CD4-positive, CD25-positive, alpha-beta regulatory T cell (primary cell): ENCODE measurements at places on chromosomes 11 and 22. TPM values are rescaled to one million over a fixed set of nuclear protein-coding genes. Genes with fewer than 3 reads are reported as not detected.
A peak's percentile ranks its signal among the peaks of the same experiment; 100 is the strongest.

The GLB1L3 gene
- 2.0 TPM for total RNA-seq

The PLAAT3 gene
- 5.8 TPM for total RNA-seq

The PLAAT2 gene
- total RNA-seq: not detected

The FAT3 gene
- total RNA-seq: not detected

The CALCA gene
- not detected for total RNA-seq

The OR52I2 gene
- not detected for total RNA-seq

The MRGPRF gene
- total RNA-seq: not detected

GRCh38 chr22:47111626-47112581 lies 349.5 kb downstream of the TBC1D22A start:
- no peak overlapping the region for H3K4me3 ChIP-seq
- DNase-seq: no peak
- no peaks in the 10 kb centered on the region for H3K27me3 ChIP-seq
- H3K36me3 ChIP-seq: peaks cover 18% of the 10 kb centered on the region
- no peaks in the 10 kb centered on the region for H3K4me1 ChIP-seq

- H3K4me1 ChIP-seq: no peaks in the 10 kb centered on the region
- DNase-seq: no peak
- H3K4me3 ChIP-seq: no peak overlapping the region
- no peaks in the 10 kb centered on the region for H3K36me3 ChIP-seq
- no peak overlapping the region for H3K27ac ChIP-seq
Observed at GRCh38 chr11:45444796-45445195, 158.7 kb upstream of the SYT13 start.

DNA sequence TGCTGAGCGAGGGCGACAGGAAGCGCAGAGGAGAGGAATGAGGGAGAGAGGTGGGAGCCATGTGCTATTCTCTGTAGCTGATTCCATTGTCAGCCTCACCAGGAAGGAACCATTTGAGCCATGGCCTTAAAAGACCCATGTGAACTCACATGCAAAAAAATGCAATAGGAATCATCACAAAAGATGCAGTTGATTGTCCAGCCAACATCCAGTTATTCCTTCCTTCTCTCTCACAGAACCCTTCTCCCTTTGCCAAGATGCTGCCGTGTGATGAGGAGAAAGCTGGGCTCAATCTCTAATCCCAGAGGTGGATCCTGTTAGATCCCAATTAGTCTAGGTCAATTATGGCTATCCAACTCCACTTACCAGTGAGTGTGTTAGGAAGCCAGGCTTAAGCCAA lies 58.2 kb upstream of the RRAS2 start:
- no peaks in the 10 kb centered on the region for H3K27me3 ChIP-seq
- DNase-seq: no peak
- H3K4me3 ChIP-seq: no peak overlapping the region
- H3K4me1 ChIP-seq: peaks cover 20% of the 10 kb centered on the region
- no peaks in the 10 kb centered on the region for H3K36me3 ChIP-seq

DNA sequence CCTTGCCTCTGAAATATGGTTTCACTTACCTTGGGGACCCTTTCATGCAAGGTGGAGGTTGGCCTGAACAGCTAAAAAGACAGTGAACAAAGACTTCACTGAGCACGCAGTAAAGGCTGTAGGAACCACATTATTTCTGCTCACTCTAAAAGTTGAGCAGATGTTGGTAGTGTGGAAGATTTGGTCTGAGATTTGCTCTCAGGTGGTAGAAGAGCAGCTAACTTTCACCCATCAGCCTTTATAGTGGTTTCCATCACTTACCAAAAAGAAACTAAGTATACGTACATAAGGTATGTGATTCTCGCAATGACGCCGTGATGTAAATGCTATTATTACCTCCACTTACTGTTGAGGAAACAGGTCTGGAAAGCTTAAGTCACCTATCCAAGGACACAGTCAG lies 47.3 kb downstream of the PRR5L start:
- DNase-seq: no peak
- no peaks in the 10 kb centered on the region for H3K36me3 ChIP-seq
- peaks cover 5% of the 10 kb centered on the region for H3K27me3 ChIP-seq
- no peaks in the 10 kb centered on the region for H3K4me1 ChIP-seq

GRCh38 chr11:23919455-23919854 lies 577.4 kb upstream of the LUZP2 start:
- no peak overlapping the region for H3K27ac ChIP-seq
- H3K4me1 ChIP-seq: no peaks in the 10 kb centered on the region
- H3K36me3 ChIP-seq: no peaks in the 10 kb centered on the region
- DNase-seq: no peak
- H3K27me3 ChIP-seq: no peaks in the 10 kb centered on the region
- H3K4me3 ChIP-seq: no peak overlapping the region

DNA sequence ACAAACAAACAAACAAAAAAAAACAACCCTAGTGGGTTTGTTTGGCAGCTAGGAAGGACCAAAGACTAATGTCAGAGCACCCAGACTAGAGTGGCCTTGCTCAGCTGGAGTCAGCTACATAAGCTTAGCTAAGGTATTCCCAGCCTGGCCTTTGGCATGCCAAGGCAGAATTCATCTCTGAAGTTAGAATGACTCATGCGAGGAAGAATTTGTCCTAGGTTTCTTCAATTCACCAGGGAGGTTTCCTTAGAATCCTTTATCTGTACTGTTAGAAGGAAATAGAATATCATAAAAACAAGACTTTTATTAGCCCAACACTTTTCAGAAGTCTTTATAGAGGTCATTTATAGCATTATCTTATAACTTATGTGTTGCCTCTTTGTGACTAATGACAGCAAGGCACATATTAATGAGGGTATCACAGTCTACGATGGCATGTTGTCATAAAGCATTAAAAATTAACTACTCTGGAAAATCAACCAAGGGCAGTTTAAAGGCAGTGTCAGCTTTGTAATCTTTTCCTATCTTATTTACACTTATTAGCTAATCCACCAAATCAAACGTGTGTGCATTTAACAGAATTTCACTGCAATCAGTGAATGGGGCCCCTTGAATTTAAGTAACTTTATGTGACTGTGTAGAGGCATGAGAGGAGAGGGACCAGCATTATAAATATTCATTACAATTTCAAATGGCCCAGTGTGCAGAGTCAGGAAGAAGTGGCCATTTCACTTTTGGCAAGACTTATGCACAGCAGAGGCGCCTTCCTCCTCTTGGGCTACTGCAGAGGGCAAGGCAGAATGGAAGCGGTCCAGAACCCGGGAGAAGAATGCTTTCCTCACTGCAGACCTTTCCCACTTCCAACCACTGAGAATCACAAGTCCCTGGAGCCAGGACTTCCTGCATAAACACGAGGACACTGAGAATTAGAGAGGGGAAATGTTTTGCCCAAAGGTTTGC lies 36.3 kb downstream of the SLC5A1 start:
- no peaks in the 10 kb centered on the region for H3K36me3 ChIP-seq
- no peak overlapping the region for H3K27ac ChIP-seq
- no peaks in the 10 kb centered on the region for H3K4me1 ChIP-seq
- peaks cover 6% of the 10 kb centered on the region for H3K27me3 ChIP-seq
- no peak overlapping the region for H3K4me3 ChIP-seq

DNA sequence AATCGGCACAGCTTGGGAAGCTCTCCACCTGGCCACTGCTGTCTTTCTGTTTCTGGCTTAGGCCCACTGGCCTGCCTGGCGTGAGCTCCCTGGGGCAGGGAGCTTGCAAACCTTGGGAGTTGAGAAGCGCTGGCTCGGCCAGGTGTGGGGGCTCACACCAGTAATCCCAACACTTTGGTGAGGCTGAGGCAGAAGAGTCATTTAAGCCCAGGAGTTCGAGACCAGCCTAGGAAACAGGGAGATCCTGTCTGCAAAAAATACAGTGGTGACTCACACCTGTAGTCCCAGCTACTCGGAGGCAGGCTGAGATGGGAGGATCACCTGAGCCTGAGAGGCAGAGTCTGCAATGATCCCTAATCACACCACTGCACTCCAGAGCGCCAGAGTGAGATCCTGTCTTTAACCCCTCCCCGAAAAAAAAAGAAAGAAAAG lies 4.0 kb downstream of the AP5B1 start:
- no peak overlapping the region for H3K27ac ChIP-seq
- H3K27me3 ChIP-seq: no peaks in the 10 kb centered on the region
- peaks cover 11% of the 10 kb centered on the region for H3K36me3 ChIP-seq
- peaks cover 25% of the 10 kb centered on the region for H3K4me1 ChIP-seq

DNA sequence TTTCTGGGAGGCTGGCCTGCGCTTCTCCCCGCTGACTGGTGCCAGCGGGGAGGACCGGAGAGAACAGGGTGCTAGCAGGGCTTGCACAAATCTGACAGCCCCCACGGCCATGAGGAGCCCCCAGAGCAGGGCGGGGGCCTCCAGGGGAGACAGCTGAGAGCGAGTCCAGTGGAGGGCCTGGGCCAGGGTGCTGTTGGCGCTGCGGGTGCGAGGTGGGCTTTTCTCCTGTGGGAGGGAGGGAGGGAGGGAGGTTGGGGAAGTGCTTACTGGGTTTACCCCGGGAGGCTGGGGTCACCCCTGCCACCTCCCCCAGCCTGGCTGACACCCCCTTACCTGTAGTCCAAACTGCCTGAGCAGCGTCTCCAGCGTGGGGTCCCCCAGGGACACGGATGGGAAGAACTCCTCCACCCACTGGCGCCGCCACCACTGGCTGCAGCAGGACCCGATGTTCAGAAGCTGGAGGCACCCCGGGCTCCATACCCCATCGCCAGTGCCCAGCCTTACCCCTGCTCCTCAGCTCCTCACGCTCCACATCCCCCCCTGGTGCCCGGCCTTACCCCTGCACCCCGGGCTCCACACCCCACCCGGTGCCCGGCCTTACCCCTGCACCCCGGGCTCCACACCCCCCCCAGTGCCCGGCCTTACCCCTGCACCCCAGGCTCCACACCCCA lies 3.9 kb downstream of the LMF2 start:
- H3K27ac ChIP-seq: no peak overlapping the region
- H3K27me3 ChIP-seq: no peaks in the 10 kb centered on the region
- H3K4me1 ChIP-seq: peaks cover 19% of the 10 kb centered on the region
- no peak overlapping the region for H3K4me3 ChIP-seq
- DNase-seq: no peak

- H3K4me1 ChIP-seq: peaks cover 48% of the 10 kb centered on the region
- peaks cover 43% of the 10 kb centered on the region for H3K36me3 ChIP-seq
- H3K27me3 ChIP-seq: no peaks in the 10 kb centered on the region
- DNase-seq: peak; percentile 74
- H3K27ac ChIP-seq: peak overlapping the region; percentile 55
Observed at GRCh38 chr22:31272522-31273446, 19.5 kb downstream of the PIK3IP1 start.
